ENCODE measurements at places on chromosomes 7 and 10.
A peak's percentile ranks its signal among the peaks of the same experiment; 100 is the strongest.

DNA sequence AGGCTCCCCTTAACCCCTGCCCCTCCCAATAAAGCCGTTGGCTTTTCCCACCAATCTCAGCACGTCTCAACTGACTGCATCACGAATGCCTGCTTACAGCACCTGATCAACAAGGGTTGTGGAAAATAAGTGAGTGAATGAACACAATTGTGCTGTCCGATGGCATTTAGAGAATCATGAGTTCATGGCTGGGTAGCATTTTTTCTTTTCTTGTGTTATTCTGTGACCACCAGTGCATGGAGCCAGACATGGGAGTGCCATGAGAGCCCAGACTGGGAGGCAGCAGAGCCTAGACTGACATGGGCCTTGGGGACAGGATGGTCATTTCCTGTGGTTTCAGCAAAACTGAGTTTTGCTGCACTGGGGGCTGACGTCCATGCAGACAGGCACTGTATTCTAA lies 254.1 kb upstream of the IGFBP3 start:
- no peak for DNase-seq

GRCh38 chr10:44909910-44910309 lies 1.2 kb upstream of the TMEM72 start:
- DNase-seq: no peak

- peak; percentile 70 for DNase-seq
Measured at GRCh38 chr10:103709341-103709920, 145.9 kb downstream of the SH3PXD2A start.

DNA sequence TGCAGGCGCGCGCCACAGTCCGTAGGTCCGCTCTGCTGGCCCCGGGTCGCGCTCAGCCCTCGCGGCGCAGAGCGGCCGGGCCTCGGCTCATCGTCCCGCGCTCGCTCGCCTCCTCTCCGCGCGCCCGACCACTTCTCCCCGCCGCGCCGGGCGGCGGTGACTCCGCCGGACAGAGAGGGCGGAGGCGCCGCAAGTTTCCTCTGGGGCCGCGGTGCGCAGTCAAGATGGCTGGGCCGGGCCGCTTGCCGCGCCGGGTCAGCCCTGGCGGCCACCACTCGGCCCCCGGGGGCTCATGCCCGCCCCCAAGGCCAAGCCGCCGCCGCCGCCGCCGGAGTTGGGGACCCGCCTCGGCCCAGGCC lies 441 bp downstream of the FZD8 start:
- DNase-seq: peak; percentile 38

- no peak for DNase-seq
Measured at GRCh38 chr7:46484906-46485305, 563.8 kb upstream of the IGFBP3 start.

DNA sequence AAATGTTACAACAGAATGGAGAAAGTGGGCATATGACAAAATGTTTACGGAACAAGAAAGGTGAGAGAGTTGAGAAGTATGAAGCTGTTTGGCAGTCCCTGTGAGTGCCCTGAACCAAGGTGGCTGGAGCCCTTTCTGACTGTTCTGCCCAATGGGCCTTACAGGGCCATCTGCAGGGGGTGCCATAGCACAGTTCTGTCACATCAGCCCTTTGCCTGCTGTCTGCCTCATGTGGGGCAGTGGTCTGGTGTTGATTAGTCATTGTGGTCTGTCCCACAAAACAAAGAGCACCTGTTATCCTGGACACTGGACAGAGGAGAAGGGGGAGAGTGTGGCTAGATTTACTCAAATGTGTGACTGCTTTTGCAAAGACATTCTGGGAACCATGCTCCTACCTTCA lies 51.5 kb upstream of the OSBPL3 start:
- no peak for DNase-seq

GRCh38 chr7:123867225-123867624 lies 22.3 kb downstream of the HYAL4 start:
- DNase-seq: no peak

DNA sequence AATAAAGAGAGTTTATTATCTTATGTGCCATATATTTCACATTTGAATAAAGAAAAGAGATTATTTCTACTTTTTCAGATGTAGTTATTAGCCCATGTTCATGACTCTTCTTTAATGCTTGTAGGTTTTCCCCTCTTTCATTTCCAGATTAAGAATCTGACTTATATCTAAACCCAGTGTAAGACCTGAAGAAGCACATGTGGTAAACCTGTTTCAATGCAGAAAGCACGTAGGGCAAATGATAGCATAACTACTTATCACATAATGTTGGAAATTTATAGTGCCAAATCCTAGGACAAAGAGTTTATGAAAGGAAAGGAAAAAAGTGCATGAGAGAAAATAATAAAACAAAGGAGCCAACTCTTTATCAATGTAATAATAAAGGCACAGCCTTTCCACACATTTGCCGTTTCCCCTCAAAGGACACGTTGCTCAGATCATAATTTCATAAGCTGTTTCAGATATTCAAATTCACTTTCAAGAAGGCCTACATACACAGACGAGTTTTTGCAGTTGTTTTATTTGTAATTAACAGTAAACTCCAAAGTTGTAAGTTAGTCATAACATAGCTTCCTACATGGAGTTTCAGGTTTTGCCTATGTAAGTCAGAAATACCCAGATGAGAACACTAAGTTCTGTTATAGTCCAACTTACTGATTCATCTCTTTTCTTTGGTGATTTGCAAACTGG lies 88.8 kb upstream of the MDFIC start:
- DNase-seq: no peak

- DNase-seq: peak; percentile 82
Measured at GRCh38 chr7:74178632-74179031, 4.5 kb downstream of the EIF4H start.

GRCh38 chr10:110733218-110733952 lies 89.2 kb downstream of the RBM20 start:
- DNase-seq: no peak

DNA sequence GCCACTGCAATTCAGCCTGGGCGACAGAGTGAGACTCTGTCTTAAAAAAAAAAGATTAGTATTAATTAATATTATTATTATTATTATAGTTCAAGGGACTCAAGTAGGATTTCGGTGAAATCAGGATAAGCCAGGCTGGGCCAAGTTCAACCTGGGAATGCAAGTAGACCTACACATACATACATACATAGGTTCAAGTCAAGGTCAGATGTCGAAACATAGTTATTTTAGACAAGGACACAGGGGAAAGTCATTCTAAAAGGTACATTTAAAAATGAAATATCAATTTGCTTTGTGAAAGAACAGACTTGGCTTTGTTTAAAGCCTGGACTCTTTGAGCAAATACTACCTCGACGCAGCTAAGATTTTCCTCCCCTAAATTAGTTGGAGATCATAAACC lies 149.3 kb downstream of the RNF133 start:
- no peak for DNase-seq

DNA sequence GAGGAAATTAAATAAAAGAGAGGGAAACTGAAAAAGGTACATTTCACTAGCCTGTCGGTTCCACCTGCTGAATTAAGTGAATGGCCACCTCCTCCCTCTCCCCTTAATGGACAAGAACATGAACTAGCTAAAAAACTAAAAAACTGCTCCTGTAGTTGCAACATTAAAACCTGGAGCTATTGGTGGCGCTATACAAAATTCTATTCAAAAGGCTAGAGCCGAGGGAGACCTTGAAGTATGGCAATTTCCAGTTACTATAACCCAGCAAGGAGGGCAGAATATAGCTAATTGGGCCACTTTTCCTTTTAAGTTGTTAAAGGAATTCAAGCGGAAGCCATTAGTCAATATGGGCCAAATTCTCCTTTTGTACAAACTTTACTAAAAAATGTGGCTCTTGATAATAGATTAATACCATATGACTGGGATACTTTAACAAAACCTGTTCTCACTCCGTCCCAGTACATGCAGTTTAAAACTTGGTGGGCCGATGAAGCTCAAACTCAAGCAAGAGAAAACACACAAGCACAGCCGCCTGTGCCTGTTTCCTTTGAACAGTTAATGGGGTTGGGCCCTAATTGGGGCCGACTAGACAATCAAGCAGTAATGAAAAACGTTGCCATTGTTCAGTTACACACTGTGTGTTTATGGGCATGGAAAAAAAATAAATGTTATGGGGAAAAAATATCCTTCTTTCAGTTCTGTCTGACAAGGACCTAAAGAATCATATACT lies 6.5 kb upstream of the CHST3 start:
- peak; percentile 29 for DNase-seq

GRCh38 chr10:79139124-79139835 lies 70.5 kb downstream of the ZMIZ1 start:
- peak; percentile 68 for DNase-seq

DNA sequence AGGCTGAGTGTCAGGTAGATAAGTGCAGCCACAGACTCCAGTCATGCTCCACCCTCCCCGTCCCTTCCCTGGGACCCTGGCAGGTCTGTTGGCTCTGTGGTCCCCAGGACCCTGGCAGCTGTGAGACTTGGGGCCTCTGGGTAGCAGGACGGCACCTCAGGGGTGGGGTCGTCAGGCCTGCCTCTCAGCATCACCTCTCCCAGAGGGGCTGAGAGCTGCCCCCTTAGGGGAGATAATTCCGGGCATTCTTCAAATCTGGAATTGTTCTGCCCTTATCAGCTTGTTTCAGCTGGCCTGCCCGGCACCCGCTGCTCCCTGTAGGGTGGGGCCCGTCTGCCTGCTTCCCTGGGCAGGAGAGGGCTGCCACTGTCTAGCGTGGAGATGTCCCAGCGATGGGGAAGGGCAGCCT lies 23.3 kb downstream of the PODXL start:
- no peak for DNase-seq

DNA sequence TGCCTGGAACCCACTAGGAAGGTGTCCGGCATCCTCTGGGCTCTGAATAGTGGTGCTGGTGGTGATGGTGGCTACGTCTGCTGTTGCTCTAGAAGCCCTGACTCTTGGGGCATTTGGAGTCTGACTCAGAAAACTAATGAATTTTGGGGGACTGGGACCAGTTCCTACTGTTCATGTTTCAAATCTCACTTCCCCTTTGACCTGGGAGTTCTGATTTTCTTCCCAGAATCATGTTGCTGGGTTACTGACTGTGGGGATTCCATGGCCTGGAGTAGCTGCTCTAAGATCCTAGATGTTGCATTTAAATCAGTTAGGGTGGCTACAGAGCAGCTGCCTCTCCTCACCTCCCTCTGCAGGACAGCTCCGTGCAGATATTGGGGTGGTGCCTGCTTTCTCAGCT lies 3.2 kb downstream of the TSPAN33 start:
- DNase-seq: no peak

DNA sequence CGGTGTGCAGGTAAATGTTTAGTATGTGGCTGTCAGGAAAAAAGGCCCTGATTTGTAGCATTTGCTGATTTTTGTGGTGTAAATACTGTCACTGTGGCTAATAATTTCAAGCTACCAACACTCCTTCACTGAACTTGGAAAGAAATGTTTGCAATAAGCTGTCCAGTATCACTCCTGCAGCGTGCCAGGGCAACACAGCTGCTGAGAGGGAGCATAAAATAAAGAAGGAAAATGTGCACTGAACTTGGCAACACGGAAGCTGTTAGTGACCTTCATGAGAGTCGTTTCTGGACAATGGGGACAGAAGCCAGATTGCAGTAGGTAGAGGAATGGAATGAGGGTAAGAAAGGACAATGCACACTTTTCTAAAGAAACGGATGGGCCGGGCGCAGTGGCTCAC lies 37.9 kb upstream of the FHIP2A start:
- no peak for DNase-seq

DNA sequence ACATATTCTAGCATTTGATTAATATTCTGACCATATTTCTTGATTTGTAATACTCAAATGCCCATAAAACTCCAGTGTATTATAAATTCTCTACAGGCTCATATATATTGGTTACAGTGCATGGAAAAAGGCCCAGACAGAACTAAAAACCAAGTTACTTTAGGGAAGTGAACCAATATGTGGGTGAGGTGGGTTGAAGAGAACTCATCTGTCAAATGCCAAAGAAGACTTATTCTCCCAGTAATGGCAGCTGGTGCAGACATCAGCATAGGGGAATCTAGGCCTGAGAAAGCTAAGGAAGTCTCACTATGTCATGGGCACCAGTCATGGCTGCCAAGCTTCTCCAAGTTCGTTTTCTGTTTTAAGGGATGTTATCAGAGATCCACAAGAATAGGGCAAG lies 30.6 kb downstream of the ZNF248 start:
- DNase-seq: no peak

DNA sequence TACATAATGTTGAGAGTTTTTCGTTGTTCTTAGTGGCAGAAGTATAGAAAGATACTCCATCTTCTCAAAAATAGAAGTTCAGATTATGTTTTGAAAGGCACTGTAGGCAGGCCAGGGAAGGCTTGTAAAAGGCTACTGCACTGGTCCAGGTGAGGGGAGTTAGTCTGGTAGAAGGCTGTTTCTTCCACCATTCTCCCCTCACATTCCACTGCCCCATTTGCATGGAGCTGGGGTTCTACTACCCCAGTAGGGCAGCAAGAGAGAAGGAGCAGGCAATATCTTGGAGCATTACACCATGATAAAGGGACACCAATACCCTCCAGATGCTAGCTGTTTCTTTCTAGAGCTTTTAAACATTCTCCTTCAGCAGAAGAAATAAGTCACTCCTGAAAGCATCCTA lies 16.5 kb upstream of the SGMS1 start:
- DNase-seq: no peak

DNA sequence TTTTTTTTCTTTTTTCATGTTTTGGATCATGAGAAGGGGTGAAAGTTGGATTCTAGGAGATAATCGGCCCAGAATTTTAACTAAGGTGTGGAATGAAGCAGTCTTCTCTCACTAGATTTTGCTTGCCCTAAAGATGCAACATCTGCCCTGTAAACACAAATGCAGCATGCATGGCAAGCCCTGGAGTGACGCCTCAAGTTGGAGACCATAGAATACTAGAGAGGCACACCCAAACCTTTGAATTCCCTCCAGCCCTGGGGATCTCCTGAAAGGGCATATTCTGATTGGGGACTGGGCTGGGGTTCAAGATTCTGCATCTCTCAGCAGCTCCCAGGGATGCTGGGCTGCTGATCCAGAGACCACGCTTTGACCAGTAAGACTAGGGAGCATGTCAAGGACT lies 127.7 kb upstream of the PRR15 start:
- DNase-seq: no peak

GRCh38 chr10:63083904-63084689 lies 49.0 kb upstream of the NRBF2 start:
- peak; percentile 79 for DNase-seq

GRCh38 chr10:59868696-59869593 lies 37.4 kb downstream of the CCDC6 start:
- no peak for DNase-seq

DNA sequence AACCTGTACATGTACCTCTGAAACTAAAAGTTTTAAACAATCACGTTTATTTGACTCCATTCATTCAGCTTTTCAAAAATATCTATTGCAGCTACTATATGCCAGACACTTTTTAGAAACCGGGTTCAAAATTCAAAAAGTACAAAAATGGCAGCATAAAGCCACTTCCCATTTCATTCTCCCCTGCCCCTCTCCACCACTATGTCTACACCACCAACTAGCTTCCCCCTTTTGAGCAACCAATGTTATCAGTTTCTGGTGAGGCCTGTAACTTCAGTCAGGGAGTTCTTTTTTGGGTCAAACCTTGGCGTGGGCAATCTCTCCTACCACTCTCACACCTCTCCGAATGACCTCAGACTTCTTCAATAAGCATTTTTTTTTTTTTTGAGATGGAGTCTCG lies 11.5 kb upstream of the HHEX start:
- no peak for DNase-seq

Measured in fibroblast of skin of right quadriceps (primary cell).